ENCODE measurements at places on chromosomes 7 and 10.

DNA sequence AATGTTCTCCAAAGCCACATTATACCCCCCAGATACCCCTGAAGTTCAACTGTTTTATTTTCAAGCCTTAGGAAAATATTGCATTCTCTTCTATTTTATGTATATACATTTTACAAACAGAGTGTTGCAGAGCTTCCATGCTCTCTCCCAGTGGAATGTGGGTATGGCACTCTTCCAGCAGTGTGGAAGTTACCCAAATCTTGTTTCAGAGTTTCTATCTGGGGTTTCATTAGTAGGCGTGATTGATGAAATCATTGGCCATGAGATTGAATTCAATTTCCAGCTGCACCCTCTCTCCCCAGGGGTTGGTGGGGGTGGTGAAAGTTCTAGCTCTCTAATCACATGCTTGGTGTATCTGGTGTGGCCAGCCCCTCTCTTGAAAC, 350.4 kb downstream of the RPS24 start:
- no peak for DNase-seq

- no peak for DNase-seq
Measured at GRCh38 chr7:99124236-99124635, 19.7 kb downstream of the SMURF1 start.

DNA sequence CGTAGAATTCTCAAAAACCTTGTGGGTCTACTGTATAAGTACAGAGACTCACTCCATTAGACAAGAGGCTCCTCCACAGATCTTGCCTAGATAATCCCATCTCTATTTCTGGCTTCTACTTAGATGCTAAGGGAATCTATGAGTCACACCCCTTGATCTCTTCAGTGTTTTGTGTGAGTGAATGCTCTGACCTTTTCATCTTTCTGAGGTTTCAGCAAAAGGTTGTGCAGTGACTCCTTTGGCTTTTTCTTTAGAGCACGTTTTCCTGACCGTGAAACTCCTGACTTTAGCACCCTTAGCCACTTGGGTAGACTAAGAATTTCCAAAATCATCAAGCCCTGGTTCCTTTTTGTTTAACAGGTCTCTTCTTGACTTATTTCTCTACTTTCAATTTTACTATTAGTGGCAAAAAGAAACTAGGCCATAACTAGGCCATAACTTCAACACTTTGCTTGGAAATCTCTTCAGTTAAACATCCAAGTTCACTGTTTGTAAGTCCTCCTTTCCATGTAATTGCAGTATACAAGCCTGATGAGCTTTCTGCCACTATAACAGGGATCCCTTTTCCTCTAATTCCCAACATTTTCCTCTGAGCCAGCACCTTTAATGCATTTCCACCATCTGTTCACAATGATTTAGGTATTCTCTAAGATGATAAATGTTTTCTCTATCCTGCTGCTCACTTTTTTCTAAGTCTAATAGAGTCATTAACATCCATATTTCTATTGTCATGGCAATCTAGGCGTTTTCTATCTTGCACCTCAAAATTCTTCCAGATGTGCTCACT, 19.4 kb downstream of the COPG2 start:
- DNase-seq, result no peak

GRCh38 chr7:106603346-106603745, 57.6 kb downstream of the CCDC71L start:
- no peak for DNase-seq

DNA sequence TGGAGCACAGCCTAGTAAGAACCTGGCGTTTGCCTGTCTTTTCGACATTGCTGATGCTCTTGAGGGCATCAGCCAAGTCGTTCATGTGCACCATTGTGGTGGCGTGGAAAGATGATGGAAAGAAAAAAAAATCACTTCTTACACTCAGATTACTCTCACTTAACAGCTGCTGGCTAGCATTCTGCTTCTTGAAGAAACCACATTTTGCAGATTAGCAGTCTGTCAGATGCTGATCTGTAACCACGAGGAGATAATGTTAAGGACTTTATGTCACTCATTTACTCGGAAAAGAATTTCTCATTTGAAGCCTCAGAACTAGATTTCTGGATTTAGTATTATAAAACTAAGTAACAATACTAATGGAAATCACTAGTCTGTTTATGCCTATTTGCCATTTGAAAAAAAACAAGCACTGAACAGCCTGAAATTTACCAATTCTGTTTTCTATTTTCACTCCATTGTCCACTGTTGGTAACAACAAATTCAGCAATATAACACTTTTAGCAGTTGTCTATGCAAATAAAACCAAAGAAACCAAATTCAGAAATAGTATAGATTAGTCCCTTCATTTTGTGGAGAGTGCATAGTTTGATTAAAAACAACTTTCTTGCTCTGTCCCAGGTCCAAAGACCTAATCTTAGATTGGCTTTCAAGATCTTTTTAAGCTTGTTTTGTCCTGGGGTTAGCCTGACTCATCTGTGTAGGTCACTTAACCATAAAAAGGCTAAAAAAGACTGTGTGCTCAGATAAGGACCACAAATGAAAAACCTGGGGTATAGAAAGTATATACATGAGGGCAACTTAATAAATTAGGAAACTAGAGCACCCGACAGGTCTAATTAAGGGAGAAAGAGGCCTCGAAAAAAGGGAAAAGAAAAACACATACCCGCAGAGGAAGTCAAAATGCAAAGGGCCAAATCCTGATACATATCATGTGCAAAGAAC, 67.5 kb downstream of the NT5C2 start:
- no peak for DNase-seq

DNA sequence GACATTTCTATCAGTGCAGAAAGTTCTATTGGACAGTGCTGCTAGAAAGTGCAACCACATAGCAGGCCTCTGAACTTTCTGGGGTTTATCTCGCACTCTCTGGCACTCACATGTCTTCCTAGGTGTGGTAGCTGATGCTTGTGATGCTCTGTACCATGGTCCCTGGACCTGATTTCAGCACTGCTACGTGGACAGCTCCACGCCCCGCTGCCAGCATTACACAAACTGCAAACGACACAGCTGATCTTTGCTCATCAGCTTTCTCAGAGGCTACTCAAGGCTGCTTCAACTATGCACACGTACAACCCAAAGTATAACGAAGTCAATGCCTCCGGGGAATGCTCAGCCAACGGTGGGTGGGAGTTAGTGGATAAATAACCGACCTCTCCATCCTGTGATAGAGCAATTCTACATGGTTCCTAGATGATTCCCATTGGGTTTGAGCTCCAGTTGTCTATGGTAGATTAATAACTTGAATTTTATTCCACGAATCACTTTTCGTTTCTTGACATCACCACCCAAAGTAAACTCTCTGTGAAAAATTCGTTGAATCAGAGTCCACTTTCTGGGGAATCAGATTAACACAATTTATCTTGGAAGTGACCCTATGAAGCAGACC, 302.5 kb downstream of the ACTR3B start:
- no peak for DNase-seq

DNA sequence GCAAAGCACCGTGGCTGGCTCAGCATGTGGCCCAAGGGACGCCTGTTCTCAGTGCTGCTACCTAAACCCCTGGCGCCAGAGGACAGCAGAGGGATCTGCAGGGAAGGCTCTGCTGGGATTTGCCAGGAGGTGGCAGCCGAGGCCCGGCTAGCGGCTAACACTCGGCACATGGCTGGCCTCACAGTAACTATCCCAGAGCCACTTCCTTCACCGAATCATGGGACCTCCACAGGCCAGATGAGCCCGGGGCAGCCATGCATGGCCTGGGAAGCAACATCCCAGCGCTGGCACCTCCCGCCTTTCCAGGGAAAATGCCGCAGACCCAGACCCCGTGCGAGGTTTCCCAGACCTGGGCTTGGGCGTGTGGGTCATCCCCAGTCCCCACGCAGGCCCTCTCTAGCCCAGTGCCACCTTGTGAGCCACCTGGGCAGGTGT, 36.4 kb downstream of the DPYSL4 start:
- peak; percentile 70 for DNase-seq

- DNase-seq, result no peak
Measured at GRCh38 chr10:18658271-18659124, 733 bp upstream of the ARL5B start.

GRCh38 chr7:26624839-26625238, 239.6 kb downstream of the SKAP2 start:
- no peak for DNase-seq

DNA sequence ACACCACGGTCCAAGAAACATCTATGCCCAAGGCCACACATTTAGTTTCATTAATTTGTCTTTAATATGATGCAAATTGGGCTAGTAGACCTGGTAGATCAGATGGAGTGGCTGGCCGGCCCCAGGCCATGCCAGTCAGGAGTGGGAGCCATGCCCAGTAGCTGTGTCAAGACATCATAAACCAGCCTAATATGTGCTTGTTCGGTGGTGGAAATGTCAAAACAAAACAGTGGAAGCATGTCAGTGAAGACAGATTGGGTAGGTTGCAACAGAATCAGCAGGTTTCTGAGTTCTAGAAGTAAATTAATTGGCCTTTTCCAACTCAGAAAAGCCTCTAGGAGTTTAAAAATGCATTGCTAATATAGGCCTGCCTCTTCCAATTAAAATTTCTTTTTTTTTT, 124.7 kb downstream of the NRP1 start:
- DNase-seq, result no peak

DNA sequence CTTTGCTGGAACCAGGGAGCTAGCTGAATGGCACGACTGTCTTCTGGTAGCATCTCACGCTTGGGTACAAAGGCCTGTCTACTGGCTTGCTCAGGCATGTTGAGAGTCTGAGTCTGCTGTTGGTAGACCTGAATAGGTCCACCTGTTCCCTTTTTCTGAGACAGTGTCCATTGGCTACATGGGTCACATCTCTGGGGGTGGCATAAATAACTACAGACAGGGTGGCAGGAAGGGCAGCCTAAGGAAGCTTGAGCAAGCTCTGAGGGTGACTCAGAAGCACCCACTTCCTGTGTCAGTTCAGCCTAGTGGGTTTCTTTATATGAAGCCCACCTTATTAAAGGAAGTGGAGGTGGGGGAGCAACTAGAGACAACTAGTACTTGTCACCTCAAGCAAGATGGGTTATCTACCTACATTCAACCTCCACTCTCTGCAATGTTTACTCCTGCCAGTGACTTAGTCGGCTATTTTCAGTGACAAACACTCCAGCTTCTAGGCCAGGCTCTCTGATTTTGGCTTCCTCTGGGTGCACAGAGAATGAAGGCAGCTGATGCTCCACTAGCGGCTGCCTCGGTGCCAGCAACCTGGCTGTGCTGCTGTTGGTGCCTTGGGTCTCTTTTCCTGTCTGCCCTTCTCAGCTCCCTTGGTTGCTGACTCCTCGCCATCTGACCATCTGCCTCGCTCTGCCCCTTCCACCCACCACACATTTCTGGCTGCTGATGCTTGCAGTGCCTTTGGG, 5.7 kb upstream of the ZYX start:
- no peak for DNase-seq

DNA sequence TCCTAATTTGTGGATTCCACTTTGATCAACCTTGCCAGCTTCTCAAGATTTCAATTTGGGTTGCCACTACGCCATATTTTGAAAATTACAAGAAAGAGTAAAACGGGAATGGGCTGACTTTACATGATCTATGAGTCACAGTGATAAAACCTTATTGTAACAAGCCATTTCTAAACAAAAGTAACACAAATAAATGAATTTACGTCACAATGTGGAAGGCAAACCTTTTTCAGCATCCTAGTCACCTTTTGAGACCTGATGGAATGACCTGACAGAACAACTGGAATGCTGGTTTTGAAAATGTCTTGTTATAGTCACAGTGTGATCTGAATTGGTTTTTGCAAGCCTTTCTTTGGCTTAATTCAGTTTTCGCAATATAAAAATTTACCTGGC, 85.9 kb downstream of the CDK6 start:
- DNase-seq, result no peak

- no peak for DNase-seq
Measured at GRCh38 chr10:5064656-5065055, 29.6 kb upstream of the AKR1C3 start.

DNA sequence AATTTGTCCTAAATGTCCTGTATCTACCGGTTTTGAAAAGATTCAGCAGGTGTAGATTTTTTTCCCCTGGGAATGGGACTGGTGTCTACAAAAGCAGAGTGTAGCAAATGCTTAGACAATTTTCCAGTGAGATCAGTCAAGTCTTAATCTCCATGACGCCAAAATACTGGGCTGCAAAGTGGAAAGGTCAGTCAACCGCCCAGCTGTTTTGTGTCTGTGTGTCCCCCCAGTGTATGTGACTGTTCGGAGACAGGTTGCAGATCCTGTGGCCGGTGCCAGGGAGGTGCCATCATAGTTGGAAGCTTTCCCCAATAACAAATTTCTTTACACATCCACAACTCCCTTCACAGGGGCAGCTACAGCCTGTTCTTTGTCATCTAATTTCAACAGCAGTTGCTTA, 263.8 kb downstream of the ARHGAP12 start:
- no peak for DNase-seq

DNA sequence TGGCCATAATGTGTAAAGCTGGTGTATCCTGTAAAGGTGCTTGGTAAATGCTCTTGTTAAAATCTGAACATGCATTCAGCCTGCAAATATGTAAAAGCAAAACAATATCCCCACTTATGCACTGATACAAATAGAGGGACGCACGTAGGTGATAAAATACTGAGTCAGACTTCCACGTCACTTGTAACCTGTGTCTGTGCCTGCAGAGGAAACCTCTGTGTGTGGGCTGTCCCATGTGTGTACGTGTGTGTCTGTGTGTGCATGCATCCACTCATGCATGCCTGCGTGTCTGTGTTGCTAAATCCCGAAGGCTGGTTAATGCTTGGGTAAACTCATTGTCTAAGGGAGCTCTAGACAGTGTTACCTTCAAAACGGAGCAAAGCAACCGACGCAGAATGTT, 68.9 kb downstream of the KLF6 start:
- DNase-seq, result no peak

DNA sequence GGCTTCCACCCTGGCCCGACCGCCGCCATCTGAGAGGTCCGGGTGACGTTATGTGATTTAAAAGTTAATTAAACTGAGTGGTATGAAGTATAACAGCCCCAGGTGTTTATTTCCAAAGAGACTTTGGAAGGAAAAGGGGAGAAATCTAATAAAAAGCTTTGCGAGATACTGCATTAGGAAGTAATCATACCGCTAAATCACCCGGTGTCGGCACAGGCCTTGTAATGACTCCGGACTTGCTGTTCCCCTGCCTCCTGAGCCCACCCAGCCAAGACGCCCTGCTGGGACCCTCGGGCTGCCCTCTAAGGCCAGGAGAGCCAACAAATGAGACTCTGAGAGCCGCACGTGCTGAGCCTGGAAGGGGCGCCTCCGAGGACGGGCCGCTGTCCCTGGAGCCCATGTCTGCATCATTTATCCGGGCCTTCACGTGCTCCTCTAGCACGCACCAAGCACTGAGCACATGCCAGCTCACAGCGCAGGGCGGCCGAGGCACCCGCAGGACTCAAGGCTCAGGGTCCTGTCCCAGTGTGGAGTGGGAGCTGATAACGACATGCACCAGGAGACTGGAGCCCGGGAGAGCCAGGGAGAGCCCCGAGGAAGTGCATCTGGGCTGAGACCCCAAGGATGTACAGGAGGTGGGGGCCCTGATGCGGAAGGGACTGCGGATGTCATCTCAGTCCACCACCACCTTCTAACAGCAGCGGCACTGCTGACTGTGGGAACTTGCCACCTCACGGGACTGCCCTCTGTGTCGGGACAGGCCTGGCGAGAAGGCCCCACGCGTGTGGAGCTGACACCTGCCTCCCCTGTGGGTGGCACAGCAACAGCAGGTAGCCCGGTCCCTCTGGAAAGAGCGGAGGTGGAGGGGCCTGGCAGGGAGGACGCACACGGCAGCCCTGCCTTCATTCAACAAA, 182.7 kb downstream of the ELFN1 start:
- DNase-seq, result no peak

- no peak for DNase-seq
Measured at GRCh38 chr7:130273081-130273932, 6.6 kb downstream of the CPA2 start.
